CD4-positive, alpha-beta T cell treated with Interleukin-10 for 1 hour (primary cell): ENCODE measurements at places on chromosomes 3 and 15.

DNA sequence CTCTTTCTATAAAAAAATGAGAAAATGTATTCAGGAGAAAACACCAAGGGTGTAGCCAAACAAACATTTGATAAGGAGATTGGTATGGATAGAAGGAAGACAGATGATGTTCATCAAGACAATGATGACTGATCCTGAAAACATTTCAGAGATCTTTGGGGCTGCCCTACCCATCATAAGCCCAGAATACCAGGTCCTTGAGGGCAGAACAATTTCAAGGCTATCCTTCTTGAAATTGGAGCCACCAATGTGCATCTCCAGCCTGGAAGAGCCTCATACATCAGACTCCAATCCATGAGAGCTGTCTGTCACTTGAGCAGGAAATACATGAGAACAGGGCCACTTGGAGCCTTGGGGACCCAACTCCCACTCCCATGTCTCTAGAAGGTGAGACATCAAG lies 89.5 kb upstream of the ANKRD28 start:
- DNase-seq, result no peak

DNA sequence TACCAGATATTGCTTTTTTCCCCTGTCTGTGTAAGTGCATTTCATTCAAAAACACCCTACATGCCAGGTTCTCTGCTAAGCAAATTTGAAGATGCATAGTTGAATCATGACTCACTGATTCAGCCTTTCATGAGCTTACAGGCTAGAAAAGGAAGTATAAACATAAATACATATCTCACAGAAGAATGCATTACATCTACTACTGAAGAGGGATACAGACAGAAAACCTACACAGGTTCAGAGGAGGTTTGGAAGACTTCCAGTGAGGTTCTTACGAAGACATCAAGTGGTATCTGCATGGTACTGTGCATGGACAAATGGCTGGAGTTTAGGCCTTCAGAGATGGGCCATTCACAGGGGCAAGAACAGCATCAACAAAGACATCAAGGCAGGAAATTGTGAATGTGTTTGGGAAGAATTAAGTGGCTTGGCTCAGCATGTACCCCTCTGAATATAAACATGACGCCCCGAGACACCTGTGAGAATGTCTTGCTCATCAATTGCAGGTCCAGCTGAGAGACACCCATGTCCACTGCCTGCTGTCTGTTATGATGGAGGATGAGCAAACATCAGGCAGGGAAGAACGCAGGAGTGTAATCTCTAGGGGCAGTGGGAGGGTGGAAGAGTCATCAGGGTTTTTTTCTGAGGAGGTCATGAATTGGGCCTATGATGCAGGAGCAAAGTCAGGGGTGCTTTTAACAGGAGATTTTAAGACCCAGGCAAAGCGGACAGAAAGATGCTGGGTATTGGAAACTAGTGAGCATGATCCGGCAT lies 105.1 kb upstream of the GALNT15 start:
- DNase-seq, result no peak

DNA sequence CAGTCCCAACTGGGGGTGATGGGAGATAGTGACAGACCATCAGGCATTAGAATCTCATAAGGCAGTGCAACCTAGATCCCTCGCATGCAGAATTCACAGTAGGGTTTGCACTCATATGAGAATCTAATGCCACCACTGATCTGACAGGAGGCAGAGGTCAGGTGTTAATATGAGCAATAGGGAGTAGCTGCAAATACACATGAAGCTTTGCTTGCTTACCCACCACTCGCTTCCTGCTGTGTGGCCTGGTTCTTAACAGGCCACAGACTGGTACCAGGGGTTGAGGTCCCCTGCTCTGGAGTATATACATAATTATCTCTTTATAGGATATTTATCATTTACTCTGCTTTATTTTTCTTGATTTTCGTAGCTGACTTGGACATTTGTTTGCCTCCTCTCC lies 36.0 kb upstream of the ZMAT3 start:
- DNase-seq, result no peak

DNA sequence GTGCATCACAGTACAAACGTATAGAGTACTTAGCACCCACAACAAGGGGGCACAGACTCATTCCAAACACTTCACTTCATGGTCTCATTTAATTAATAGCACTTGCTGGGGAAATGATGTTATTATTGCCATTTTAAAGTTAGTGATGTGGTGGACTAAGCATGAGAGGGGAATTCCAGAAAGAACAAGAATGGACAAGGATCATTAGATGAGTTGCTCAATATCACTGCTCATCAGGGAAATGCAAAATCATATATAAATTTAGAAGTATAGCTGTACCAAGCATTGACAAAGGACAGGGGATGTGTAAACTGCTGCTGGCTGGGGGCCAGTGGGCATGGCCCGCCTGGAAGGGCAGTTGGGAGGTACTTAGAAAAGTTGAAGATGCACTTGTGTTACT lies 14.6 kb downstream of the PRR20G start:
- no peak for DNase-seq

DNA sequence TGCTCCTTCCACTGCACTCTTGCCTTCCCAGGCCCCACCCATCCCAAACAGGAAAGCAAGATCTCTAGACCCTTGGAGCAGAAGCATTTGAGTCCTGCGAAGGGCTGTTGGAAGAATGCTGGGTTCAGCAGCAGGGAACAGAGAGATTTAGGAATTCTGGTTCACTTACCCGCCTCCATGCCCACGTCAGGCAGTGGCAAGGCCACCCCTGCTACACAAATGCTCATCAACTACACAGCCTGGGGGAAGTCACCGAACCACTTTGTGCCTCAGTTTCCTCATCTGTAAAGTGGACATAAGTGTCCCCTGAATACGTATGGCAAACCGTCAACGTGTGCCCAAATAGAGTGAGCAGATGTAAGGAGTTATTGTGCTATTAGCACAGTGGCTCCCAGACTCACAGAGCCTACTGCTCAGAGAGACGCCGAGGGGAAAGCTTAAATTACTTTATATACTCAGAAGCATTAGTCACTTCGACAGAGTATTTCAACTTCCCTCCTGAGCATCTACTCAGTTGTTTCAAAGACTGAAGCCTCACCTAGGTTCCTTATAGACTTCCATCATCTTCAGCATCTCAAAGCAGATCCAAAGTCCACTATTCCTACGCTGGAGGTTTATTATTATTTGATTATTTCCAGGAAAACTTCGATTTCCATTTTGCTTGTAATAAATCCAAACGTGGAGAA lies 905 bp downstream of the HOMER2 start:
- DNase-seq, result no peak

GRCh38 chr3:13674538-13675185 lies 125.7 kb downstream of the FBLN2 start:
- DNase-seq, result no peak

- DNase-seq, result no peak
These were observed 141.3 kb downstream of the P2RY1 start for GRCh38 chr3:152976239-152976638.

DNA sequence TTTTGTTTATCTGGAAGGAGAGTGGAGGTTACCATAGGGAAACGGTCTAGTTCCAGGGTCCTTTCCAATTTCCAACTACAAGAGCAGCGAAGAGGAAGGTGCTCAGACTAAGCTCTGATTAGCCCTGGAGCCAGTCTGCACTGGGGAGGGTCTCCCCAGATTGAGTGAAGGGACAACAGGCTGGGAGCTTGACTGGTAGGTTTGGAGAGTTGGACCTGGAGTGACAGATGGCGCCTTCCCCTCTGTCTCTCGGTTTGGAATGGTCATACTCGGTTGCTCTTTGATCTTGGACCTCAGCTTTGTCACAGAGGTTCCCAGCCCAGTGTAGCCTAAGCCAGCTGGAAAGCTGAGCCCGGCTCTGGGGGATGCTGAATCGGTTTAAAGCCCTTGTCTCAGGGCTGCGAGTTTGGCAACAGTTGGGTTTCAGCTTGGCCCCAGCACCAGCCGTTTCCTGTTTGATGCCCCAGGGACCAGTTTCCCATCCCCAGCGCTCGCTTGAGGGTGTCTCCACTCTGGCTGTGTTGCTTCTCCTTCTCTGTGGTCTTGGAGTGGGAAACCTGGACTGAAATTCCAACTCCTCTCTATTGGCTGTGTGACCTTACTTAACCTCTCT lies 53.1 kb upstream of the ULK4 start:
- DNase-seq, result peak; percentile 11

GRCh38 chr3:42814914-42815507 lies 5.8 kb downstream of the ACKR2 start:
- DNase-seq, result no peak
